Fibroblast of gingiva (primary cell): ENCODE measurements at places on chromosomes 11 and 22.

GRCh38 chr22:37633089-37633624 lies 6.3 kb upstream of the SH3BP1 start:
- no peak for DNase-seq

DNA sequence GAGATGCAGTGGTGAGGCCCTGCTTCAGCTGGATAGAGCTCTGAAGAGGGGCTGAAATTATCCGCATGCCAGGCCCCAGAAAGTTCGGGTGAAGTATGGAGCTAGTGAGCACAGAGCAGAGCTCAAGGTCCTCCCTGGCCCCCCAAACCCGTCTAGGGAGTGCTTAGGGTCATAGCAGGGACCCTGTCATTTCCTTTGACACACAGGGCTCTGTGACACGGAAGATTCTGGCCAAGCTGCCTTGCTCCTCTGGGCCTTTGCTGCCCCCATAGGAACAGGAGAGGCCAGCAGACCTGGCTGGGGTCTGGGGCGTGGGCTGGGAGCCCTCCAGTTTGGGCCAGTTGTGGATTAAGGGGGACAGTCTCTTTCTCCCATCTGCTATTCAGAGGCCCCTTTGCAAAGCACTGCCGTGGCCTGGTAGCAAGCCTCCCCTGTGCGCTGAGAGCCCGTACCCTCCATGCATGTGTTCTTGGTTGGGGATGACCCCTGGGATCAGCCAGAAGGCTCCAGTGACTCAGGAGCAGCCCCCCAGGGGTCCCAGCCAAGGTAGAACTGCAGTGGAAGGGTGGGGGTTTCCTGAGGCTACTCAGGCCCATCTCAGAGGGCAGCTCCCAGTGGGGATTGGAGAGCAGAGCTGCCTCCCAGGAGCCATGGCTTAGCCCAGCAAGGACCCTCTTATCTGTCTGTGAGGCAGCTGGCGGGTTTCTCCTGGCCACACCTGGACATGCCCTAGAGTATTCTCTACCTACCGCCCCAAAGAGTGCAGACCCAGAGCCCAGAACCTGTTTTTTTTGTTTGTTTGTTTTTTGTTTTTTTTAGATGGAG lies 42.3 kb downstream of the RNF141 start:
- no peak for DNase-seq

- DNase-seq = peak; percentile 65
These were observed at the start of gene BDNF for GRCh38 chr11:27700351-27701301. Gene BDNF (minus strand): TSS chr11:27700455. CDS start chr11:27658564, 41,891 bp downstream.

DNA sequence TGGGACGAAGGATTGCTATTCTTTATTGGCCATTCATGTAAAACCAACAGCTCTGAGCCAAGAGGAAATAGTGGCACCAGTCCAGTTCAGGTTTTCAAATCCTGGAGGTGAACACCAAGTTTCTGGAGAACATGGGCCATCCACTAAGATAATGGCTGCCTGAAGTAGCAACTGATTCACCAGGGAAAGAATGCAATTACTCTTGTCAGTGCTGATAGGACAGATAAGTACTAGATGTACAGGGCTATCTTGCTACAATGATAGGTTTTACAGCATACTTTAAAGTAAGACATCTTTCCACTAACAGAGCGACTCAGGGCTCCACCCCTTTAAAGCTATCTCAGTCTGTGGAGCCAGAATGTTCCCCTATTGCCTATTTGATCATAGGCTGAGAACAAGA lies 36.8 kb upstream of the APOA1 start:
- DNase-seq = no peak

DNA sequence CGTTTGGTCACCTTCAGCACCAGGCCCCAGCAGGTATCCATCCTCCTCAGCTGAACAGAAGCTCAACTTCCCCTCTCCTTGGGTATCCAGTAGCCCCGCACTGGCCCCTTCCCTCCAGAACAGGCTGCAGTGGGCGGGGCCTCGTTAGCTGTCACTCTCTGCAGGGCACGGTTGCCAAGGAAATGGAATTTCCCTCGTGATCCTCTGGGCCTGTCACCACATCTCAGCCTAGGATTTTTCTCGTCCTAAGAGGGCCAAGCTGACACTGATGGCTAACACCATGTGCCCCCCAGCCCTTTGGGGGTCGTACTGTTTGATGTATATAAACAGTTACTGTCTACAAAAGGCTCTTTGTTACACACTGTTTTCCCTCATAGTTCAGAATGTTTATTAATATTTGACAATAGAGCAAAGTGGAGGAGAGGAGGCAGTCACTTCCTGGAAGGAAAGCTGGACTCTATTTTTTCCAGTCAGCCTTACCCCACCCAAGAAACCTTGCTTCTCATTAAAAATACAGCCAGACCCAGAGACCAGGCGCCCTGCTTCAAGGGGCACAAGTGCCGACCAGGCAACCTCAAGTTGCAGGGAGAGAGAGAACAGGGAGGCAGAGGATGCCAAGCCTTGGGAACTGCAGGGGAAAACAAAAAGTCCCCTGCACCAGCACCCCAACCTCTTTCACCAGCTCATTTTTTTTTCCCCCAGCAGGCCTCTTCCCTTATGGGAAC lies 44.5 kb downstream of the FEZ1 start:
- DNase-seq = no peak

- DNase-seq = no peak
These were observed 66.2 kb upstream of the NECTIN1 start for GRCh38 chr11:119795231-119795630.

GRCh38 chr22:44410451-44410991 lies 87.5 kb downstream of the RTL6 start:
- no peak for DNase-seq
